ENCODE measurements at places on chromosomes 12 and 14. TPM values are rescaled to one million over a fixed set of nuclear protein-coding genes. Genes with fewer than 3 reads are reported as not detected.

HOXC9 gene
- total RNA-seq, result 6.4 TPM

HPD gene
- 3.3 TPM for total RNA-seq

BIN2 gene
- 1.6 TPM for total RNA-seq

MYRFL gene
- total RNA-seq, result not detected

SHMT2 gene
- 53.6 TPM for total RNA-seq

ADGRD1 gene
- total RNA-seq, result 10.9 TPM

SIX6 gene
- total RNA-seq, result 0.38 TPM
